ENCODE measurements at places on chromosomes 1 and 21.

GRCh38 chr1:183567584-183567983 lies 22.7 kb downstream of the NCF2 start:
- DNase-seq: no peak

DNA sequence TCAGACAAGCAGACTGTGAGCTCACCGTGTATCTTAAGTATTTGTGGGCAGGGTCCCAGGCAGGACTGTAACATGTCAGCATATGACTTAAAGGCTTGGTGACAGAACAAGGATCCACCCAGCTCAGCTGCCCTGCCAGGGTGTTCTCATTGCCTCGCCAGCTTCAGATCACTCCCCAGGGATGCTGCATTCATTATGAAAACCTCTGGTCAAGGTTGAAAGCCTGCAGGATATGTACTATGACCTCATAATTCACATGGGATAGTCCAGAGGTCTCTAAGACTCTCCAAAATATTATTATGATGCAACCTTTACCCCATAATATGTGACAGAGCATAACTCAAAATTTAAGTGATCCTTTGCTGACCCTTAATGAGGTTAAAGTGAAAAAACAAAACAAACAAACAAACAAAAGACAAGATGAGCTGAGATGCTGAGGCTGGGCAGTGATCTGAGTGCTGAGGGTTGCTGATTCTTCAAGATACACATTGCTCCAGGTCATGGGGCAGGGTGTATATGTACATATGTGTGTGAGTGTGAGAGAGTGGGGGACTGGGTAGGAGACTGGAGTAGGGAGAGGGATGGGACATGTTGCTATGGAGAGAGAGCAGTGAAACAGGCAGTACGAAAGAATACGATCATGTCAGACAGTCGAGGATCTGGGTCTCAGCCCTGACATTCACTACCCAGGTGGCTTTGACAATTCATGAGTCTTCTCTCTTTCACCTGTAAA lies 98.8 kb upstream of the DUSP10 start:
- no peak for DNase-seq

- peak; percentile 21 for DNase-seq
Observed at GRCh38 chr21:28375708-28376385, 616.8 kb downstream of the LTN1 start.

- no peak for DNase-seq
Observed at GRCh38 chr1:91311672-91312071, 93.0 kb downstream of the HFM1 start.

DNA sequence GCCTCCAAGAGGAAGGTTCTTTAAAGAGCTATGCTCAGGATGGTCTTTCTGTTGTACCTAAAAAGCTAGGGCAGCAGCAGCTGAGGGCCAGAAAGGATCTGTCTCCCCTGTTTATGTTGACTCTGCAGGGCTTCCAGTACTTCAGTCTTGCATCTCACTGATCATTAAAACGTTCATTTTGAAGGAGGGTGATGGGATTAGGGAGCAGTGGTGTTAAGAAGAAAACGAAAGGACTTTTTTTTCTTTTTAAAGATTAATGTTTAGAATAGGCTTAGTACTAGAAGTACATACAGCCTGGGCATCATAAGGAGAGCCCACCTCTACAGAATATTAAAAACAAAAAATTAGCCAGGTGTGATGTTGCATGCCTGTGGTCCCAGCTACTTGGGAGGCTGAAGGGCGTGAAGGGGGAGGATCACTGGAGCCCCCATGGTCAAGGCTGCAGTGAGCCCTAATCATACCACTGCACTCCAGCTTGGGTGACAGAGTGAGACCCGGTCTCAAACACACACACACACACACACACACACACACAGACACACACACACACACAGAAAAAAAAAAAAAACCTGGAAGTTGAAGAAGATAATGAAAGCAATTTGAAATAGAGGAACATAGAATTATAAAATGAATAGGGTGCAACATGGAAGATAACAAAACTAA lies 2.9 kb downstream of the CR1L start:
- DNase-seq: no peak

GRCh38 chr1:95467036-95467435 lies 233.0 kb downstream of the RWDD3 start:
- DNase-seq: no peak
